Occipital lobe (tissue), 3 donors: ENCODE measurements at places on chromosomes 3 and 15. TPM values are rescaled to one million over a fixed set of nuclear protein-coding genes. Genes with fewer than 3 reads are reported as not detected.

DNA sequence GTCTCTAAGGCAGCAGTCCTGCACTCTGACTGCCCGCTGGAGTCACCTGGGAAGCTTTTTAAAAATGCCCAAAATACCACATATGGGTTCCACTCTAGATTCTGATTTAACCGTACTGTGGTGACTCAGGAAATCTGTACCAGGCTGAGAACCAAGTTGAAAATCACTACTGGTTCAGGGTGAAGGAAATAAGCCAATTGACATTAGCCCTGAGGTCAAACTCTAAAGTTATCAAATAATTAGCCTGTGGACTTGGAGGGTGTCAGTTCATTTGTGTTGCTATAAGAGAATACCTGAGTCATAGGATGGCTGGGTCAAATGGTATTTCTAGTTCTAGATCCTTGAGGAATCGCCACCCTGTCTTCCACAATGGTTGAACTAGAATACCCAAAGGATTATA, 321.7 kb upstream of the ROPN1 start:
- no peak for DNase-seq

DNA sequence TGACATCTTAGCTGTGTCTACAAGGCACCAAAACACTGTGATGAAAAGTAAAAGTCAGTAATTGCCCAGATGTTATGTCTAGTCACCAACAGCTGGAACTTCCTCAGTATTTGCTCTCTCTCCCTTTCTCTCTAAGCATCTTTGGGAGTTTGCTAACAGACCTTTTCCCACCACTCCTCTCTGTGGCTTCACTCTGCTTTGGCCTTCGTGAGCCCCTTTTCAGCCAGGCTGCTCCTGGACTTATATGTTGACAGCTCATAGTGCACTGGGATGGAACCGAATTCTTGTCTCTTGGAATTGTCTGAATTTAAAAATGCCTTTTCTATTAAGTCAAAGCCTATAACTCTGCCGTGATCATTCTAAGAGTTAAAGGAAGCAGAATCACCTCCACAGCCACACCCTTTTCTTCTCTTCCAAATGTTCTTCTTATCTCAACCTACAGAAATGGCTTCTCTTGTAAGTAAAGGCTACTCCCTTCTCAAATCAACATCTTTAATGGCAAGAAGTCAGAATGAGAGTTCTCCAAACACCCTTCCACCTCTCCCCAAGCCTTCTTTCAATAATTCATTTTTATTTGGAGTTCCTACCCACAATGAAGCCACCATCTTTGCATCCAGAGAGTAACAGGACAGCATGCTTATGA, 17.2 kb upstream of the FOXP1 start:
- no peak for DNase-seq

GRCh38 chr3:114721864-114722263, 425.2 kb downstream of the ZBTB20 start:
- DNase-seq: no peak

DNA sequence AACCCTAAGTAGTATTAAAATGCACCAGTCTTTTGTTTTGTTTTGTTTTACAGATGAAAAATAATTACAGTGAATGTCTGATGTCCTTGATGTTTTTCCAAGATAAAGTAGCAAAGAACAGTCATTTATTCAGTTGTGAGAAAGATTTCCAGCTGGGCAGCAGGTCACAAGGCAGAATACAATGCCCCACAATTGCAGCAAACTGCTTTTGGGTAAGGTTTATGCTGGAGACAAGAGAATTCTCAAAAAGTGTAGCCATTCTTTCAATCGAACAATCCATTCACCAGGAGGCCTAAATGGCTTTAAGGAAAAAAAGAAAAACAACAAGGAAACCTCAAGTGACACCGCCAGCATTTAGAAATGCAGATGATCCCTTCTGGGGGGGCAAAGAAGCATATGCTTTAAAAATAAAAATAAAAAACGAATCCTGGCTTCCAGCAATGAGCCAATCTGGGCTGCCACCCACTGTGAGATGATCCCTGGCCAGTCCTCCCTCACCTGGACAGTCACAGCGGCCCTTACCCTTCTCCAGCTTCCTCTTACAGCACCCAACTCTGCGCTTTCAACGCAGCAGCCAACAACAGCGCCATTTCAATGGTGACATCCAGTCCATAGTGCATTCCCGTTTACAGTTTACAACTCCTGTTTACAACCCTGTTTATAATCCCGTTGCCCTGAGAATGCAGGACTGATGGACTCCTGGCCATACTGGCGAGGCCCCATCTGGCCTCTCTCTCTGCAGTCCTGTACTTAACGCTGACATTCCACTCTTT, 25.7 kb upstream of the WNT5A start:
- DNase-seq: no peak

The CCR3 gene
- total RNA-seq: not detected

DNA sequence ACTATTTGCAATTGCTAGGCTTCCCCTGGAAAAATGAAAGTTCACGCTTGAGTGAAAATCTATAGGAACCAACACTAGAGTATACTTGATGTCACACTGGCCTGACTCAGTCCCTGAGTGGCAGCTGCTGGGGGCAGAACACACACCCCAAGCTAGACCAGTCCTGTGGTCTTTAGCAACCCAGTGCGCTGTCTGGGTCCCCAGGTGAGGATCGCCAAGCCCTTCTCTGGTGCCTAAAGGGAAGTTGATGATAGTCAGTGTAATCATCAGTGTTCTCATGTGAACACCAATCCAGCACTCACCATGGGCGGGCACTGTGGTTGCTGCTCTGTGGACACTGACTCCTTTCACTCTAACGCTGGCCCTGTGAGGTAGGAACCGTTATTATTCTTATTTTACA, 11.2 kb downstream of the ALDH1A3 start:
- DNase-seq: no peak

The KIF15 gene
- 6.4 TPM for total RNA-seq

- DNase-seq: no peak
These were observed 84.5 kb upstream of the GALNT15 start for GRCh38 chr3:16090024-16090423.

GRCh38 chr15:100771746-100772145, 107.9 kb upstream of the ALDH1A3 start:
- DNase-seq: no peak

DNA sequence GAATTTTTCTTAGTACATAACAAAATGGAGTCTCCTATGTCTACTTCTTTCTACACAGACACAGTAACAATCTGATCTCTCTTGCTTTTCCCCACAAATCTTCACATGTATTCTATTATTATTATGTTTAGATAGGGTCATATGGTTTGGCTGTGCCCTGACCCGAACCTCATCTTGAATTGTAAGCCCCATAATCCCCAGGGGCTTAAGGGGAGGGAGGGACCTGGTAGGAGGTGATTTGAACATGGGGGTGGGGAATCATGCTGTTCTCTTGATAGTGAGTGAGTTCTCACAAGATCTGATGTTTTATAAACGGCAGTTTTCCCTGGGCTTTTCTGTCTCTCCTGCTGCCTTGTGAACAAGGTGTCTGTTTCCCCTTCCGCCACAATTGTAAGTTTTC, 86.7 kb upstream of the SELENOK start:
- DNase-seq: no peak

GRCh38 chr3:50585919-50586762, 16.8 kb downstream of the HEMK1 start:
- DNase-seq: no peak

The ITPKA gene
- 0.31 TPM for total RNA-seq

DNA sequence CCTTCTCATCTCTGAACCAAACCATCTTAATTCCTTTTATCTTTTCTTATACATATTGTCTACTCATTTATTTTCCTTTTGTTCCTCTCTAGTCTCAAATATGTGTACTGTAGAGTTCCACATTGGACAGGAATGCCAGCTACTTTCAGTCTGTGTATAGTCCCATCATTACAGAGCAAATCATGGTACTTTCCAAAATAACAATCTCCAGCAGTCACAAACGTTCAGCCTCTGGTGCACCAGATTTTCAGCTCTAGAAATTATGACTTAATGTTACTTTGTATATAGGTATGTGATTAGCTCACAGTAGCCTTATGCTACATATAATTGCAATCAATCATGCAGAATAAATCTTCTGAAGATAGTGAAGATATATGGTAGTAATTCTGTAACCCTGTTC, 32.5 kb upstream of the TM4SF4 start:
- no peak for DNase-seq
